ENCODE measurements at places on chromosomes 5 and 9. TPM values are rescaled to one million over a fixed set of nuclear protein-coding genes. Genes with fewer than 3 reads are reported as not detected.
A peak's percentile ranks its signal among the peaks of the same experiment; 100 is the strongest.

Gene TRPM6
- not detected for total RNA-seq

Gene DAB2
- total RNA-seq, result 195 TPM

Gene CDKN2B-AS1
- total RNA-seq, result 5.2 TPM

GRCh38 chr9:133534346-133535291 lies at the start of gene ADAMTSL2:
Gene ADAMTSL2 (plus strand): TSS chr9:133534704. CDS start chr9:133536713, 2,009 bp downstream.
- peaks cover 16% of the 10 kb centered on the region for H3K27me3 ChIP-seq
- no peak within 1 kb of the TSS for H3K4me3 ChIP-seq
- no peaks in the 10 kb centered on the region for H3K36me3 ChIP-seq
- no peak within 1 kb of the TSS for H3K27ac ChIP-seq
- peaks cover 7% of the 10 kb centered on the region for H3K4me1 ChIP-seq

DNA sequence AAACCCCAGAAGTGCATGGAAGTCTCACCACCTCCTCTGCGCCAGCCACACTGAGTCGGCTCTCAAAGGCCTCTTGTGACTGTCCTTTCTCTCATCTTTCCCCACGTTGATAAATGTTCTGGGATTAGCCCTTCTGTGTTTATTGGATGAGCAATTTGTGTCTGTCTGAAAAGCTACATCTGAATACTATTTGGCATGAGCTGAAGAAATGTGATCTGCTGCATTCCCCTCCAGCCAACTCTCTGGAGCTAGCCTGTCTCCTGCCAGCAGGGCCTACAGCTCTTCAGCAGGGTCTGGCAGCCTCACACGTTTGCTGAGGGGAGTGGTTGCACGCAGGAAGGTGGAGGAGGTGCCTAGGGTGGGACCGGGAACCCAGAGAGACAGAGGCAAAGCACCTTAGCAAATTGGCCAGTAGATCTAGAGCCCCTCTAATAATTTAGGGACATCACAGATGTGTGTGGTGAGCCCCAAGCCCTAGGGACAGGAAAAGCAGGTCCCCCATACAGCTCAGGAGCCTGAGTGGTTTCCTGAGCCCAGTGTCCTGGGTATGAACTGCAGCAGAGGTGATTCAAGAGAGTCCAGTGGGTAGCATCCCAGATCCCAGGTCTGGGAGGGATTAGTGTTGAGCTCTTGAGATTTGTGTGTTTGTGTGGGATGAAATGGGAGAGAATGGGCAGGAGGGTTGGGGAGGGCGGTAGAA lies 20.5 kb upstream of the B4GALT1 start:
- no peak overlapping the region for H3K27ac ChIP-seq
- H3K4me1 ChIP-seq, result peaks cover 38% of the 10 kb centered on the region
- H3K36me3 ChIP-seq, result no peaks in the 10 kb centered on the region
- DNase-seq, result no peak
- no peak overlapping the region for H3K4me3 ChIP-seq

DNA sequence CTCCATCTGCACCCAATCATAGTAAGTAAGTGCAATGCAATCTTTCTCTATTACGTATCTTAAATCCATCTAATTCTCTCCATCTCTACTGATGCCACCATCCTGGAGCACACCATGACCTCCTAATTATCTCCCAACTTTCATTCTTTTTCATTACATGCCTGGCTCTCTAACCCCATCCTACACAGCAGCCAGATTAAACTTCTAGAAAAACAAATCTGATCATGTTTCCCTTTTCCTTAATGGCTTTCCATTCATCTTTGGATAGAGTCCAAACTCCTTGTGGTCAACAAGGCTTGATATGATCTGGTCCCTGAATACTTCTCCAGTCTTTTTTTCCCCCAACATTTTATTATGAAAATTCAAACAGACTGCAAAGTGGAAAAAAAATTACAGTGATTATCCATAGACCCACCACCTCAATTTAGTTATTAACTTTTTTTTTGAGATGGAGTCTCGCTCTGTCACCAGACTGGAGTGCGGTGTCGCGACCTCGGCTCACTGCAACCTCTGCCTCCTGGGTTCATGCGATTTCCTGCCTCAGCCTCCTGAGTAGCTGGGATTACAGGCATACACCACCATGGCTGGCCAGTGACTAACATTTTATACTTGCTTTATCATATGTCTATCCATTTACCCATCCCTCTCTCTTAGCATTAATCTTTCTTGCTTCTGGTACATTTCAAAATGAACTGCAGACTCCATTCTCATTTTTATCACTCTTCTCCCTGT lies 5.2 kb downstream of the PPP2R2B start:
- no peaks in the 10 kb centered on the region for H3K36me3 ChIP-seq
- no peak overlapping the region for H3K27ac ChIP-seq
- no peak for DNase-seq
- no peak overlapping the region for H3K4me3 ChIP-seq

DNA sequence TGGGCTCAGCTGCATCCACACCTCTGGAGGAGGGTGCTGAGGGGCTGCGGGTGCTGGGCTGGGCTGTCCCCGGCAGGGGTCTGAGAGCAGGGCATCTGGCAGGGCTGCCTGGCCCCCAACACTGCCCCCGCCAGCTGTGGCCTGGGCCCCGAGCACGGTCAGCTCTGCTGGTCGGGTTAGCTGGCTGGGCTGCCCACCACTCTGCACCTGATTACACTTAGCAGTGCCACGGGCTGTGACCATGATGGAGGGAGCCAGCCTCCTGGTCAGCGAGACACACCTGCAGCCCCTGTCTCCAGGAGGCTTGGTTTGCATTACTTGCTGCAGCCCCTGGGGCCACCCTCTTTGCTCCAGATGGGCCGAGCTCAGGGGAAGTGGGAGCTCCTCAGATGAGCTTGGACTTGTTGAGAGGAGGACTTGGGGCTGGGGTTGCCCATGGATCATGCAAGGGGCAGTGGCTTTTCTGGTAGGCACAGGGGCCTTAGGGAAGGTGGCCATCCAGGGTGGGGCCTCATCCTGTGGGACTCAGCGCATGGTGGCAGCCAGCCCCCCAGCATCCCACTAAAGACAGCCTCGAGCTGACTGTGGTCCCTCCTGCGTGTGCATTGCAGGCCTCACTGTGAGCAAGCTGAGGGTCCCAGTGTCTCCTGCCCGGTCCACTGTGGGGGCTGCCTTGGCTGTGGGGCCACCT lies 132.0 kb upstream of the FAM120A start:
- H3K4me1 ChIP-seq, result no peaks in the 10 kb centered on the region
- H3K27ac ChIP-seq, result no peak overlapping the region
- DNase-seq, result peak; percentile 83
- peaks cover 15% of the 10 kb centered on the region for H3K27me3 ChIP-seq

- peaks cover 2% of the 10 kb centered on the region for H3K36me3 ChIP-seq
- no peaks in the 10 kb centered on the region for H3K27me3 ChIP-seq
- no peak for DNase-seq
- no peak overlapping the region for H3K4me3 ChIP-seq
- no peak overlapping the region for H3K27ac ChIP-seq
Observed at GRCh38 chr9:126984969-126985368, 70.4 kb downstream of the RALGPS1 start.
